ENCODE measurements at places on chromosomes 3 and 15.

DNA sequence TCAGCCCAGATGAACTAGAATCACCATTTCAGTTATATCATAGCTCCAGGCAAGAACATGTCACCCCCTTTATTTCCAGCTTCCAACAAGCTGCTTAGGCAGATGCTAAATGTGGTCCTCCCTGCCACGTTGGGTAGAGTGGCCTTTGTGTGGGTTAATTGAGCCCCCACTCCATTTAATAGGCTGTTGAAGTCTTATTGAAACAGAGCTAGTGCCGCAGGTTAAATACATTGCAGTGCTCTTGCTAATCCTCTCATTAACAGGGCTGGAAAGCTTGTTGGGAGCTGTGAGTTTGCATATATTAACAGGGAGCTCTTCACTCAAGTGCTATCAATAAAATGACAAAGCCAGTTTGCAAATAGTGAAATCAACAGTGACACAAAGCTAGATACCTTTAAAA, 248.4 kb upstream of the CMC1 start:
- no peak for DNase-seq
- H3K36me3 ChIP-seq, result no peaks in the 10 kb centered on the region

GRCh38 chr3:4461468-4462090, 5.5 kb downstream of the SUMF1 start:
- peaks cover 11% of the 10 kb centered on the region for H3K4me1 ChIP-seq
- H3K27me3 ChIP-seq, result no peaks in the 10 kb centered on the region
- DNase-seq, result no peak
- no peaks in the 10 kb centered on the region for H3K36me3 ChIP-seq
- H3K4me3 ChIP-seq, result no peak overlapping the region

GRCh38 chr3:15810702-15811101, 12.9 kb upstream of the ANKRD28 start:
- H3K4me3 ChIP-seq, result no peak overlapping the region
- no peaks in the 10 kb centered on the region for H3K27me3 ChIP-seq
- no peak for DNase-seq
- peaks cover 9% of the 10 kb centered on the region for H3K4me1 ChIP-seq

DNA sequence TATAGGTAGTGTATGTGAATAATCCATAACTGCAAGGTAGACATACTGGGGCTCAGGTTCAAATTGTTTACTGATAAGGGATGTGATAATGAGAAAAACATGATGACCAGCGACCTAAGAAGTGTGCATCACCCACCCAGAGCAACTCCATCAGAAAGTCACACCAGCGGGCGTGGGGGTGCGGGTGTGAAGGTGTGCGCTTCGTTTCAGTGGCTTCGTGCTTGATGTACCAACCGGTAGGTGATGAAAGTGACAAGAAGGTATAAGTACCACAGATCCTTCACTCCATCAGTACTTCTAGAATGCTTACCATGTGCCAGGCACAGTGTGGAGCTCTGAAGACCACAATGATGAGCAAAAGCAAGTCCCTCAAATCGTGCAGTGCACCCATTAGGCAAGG, 11.2 kb downstream of the ANP32A start:
- no peak for DNase-seq
- H3K36me3 ChIP-seq, result no peaks in the 10 kb centered on the region
- no peak overlapping the region for H3K27ac ChIP-seq
- H3K27me3 ChIP-seq, result no peaks in the 10 kb centered on the region

GRCh38 chr3:157134620-157135191, 25.2 kb downstream of the CCNL1 start:
- no peak overlapping the region for H3K4me3 ChIP-seq
- H3K36me3 ChIP-seq, result no peaks in the 10 kb centered on the region
- no peaks in the 10 kb centered on the region for H3K27me3 ChIP-seq
- no peak for DNase-seq

DNA sequence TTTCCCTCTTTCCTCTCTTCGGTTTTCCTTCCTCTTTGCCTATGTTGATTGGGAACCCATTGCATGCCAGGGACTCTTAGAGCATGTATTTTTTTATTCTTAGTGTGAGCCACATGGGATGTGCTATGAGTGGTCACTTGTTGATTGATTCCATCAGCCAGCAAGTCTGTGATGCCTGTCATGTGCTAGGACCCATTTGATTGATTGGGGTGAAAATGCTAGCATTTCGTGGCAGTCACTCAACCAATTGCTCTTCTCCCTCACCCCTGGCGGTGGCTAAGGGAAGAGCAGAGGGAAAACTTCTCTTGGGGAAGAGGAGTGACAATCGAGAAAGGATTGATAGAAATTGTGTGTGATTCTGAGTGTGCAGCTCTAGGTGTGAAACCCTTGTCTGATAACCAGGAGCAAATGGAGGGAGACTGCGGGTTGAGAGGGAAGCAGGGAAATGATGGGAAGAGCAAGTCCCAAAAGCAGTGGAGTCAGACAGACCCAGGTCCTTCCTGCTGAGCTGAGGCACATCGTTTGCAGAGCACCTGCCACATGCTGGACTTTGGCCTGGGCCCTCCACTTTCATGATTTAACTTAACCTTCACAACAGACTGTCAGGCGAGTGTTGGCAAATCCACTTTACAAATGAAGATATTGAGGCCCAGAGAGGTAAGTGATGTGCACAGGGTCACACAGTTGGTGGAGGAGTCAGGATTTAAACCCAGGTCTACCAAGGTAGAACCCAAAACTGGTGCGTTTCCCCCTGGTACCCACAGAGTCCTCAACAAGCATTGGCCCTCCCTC, 40.0 kb downstream of the SLC6A11 start:
- H3K36me3 ChIP-seq, result no peaks in the 10 kb centered on the region
- no peak overlapping the region for H3K4me3 ChIP-seq
- H3K27ac ChIP-seq, result no peak overlapping the region
- no peaks in the 10 kb centered on the region for H3K4me1 ChIP-seq
- no peak for DNase-seq
- no peaks in the 10 kb centered on the region for H3K27me3 ChIP-seq

GRCh38 chr3:3172627-3173026, 6.9 kb downstream of the CRBN start:
- H3K4me3 ChIP-seq, result no peak overlapping the region
- no peak for DNase-seq
- H3K4me1 ChIP-seq, result peaks cover 92% of the 10 kb centered on the region
- H3K27ac ChIP-seq, result peak overlapping the region; percentile 72
- H3K36me3 ChIP-seq, result peaks cover 35% of the 10 kb centered on the region
- no peaks in the 10 kb centered on the region for H3K27me3 ChIP-seq

DNA sequence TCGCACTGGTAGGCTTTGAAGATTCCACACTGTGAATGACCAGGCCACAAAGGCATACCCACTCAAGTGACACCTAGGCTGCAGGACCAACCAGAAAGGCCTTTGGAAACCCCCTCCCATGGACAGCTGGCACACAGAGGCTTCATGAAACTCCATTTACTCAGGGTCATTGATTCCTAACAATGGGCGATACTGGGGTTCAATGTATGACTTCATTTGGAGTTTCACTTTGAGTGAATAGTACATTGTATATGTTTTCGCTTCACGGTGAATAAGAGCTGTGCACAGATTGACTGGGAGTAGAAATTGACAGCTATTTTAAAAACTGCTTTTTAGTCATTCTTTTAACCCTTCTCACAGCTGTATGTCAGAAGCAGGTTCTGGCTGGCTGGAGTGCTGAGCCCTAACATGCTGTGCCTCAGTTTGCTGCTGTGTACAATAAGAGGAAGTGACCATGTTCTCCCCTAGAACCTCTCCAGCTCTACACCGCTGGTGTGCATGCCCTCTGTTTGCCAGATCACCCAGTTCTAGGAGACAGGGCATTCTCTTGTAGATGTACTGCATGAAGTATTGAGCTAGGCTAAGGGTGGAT, 15.4 kb upstream of the CX3CR1 start:
- H3K27ac ChIP-seq, result no peak overlapping the region
- no peaks in the 10 kb centered on the region for H3K27me3 ChIP-seq
- H3K36me3 ChIP-seq, result no peaks in the 10 kb centered on the region
- DNase-seq, result no peak

DNA sequence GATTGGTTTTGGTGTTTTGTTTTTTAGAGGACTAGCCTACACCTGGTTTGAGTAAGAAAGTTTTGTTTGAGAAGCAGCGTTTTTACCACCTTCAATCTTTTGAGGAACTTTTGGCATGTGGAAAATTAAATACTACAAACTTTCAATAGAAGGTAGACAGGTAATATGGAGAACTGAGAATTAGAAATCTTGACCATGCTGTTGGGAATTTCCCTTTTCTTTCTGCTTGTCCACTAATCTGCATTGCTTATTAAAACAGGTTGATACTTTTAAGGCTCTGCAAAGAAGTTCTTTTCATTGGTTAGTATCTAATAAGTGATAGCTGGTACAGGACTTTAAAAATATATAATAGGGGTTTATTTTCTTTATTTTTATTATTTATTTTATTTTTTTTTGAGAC, 31.9 kb downstream of the UBE2E1 start:
- no peak overlapping the region for H3K4me3 ChIP-seq
- H3K27ac ChIP-seq, result no peak overlapping the region
- H3K4me1 ChIP-seq, result peaks cover 35% of the 10 kb centered on the region
- H3K27me3 ChIP-seq, result no peaks in the 10 kb centered on the region
- no peak for DNase-seq

- H3K36me3 ChIP-seq, result no peaks in the 10 kb centered on the region
- no peaks in the 10 kb centered on the region for H3K4me1 ChIP-seq
- no peak for DNase-seq
- no peaks in the 10 kb centered on the region for H3K27me3 ChIP-seq
- H3K27ac ChIP-seq, result no peak overlapping the region
- no peak overlapping the region for H3K4me3 ChIP-seq
Measured at GRCh38 chr3:78880603-78881461, 887.0 kb downstream of the ROBO1 start.

DNA sequence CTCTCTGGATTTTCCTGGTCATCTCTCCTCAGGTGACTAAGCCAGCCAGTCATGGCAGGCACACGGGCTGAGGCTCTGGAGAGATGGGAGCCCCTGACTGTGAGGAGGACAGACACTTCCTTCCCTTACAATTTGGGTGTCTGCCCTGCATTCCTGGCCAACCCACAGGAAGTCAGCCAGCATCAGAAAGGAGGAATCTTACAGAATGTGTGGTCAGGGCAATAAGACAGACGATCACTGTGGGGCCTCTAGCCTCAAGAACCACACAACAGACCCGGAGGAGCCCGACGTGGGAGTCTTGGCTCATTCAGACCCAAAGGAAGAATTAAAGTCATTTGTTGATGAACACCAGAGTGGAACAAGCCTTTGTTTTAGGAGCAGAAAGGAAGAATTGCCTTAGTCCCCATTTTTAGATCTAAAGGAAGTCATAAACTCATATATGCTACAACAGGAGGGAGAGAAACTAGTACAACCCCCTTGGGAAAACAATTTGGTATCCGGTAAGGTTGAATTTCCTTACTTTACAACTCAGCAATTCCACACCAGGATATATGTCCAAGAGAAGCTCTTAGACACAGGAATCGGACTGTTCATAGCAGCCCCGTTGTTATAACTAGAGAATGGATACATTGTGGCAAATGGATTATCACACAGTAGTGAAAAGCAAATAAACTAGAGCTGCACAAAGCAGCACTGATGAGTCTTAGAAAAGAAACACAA, 62.2 kb downstream of the ABTB1 start:
- no peak for DNase-seq
- no peaks in the 10 kb centered on the region for H3K27me3 ChIP-seq
- H3K36me3 ChIP-seq, result no peaks in the 10 kb centered on the region

DNA sequence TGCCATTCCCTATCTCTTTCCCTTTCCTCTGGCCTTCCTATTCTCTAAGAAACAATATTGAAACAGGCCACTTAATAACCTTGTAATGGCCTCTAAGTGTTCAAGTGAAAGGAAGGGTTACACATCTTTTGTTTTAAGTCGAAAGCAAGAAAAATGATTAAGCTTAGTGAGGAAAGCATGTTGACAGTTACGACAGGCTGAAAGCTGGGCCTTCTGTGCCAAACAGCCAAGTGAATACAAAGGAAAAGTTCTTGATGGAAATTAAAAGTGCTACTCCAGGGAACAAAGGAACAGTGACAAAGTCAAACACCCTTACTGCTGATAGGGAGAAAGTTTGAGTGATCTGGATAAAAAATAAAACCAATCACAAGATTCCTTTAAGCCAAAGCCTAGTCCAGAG, 54.2 kb downstream of the SENP2 start:
- H3K4me1 ChIP-seq, result no peaks in the 10 kb centered on the region
- no peaks in the 10 kb centered on the region for H3K36me3 ChIP-seq

DNA sequence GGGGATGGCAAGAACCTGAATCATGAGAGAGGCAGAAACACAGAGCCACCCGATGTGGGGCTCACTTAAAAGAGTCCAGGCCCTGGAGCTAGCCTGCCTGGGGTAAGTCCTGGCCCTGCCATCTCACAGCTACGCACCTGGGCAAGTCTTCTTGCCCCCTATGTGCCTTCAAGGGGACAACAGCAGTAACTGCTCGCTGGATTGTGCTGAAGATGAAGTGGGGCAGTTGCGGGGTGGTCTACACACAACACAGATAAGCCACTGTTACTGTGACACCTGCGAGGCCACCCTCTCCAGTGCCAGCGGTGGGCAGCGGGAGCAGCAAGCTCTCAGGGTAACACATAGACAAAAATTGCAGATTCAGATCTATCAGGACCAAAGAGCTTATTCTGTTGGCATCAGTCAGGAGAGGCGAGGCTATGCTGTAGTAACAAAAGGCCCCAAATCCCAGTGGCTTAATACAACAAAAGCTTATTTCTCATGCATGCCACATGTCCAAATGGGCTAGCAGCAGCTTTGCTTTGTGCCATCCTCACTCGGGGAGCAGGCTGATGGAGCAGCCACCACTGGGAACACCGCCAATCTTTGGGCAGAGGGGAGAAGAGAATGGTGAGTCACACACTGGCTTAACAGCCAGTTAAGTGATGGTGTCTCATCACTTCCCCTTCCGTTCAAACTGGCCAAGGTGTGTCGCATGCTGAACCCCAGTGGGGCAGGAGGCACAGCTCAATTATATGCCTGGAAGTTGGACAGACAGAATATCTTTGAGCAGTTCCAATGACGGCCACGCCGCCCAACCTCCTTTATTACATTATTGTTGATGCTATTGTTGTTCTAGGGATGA, 78.3 kb downstream of the WNT7A start:
- no peaks in the 10 kb centered on the region for H3K4me1 ChIP-seq
- no peaks in the 10 kb centered on the region for H3K27me3 ChIP-seq
- no peak for DNase-seq
- H3K4me3 ChIP-seq, result no peak overlapping the region
- no peaks in the 10 kb centered on the region for H3K36me3 ChIP-seq

DNA sequence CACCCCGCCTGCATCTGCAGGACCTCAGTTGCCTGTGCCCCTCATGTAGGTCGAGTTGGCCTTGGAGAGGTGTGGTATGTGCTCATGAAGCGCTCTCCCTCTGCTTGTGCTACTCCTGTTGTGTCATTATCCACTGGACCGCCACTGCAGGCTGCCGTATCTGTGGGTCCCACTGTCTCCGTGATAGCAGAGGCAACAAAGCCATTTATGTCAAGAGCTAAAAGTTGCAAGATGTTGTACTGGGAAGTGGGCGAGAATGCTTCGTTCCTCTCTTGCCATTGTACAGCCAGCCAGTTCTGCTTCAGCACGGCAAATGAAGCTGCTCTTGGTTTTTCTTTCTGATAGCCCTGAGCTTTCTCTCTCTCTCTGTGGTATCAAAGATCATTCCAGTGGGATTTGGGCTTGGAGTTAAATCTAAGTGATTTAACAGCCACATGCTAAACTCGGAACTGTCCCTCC, 89.0 kb downstream of the TMEM212 start:
- H3K4me1 ChIP-seq, result no peaks in the 10 kb centered on the region
- H3K4me3 ChIP-seq, result no peak overlapping the region
- DNase-seq, result no peak
- H3K36me3 ChIP-seq, result no peaks in the 10 kb centered on the region

Measured in CD4-positive, alpha-beta memory T cell (primary cell).